Stimulated activated CD8-positive, alpha-beta memory T cell treated with anti-CD3 and anti-CD28 coated beads, Interleukin-2, amount 100 ng/mL, for 1 hour (primary cell): ENCODE measurements at places on chromosomes 5 and 9.

DNA sequence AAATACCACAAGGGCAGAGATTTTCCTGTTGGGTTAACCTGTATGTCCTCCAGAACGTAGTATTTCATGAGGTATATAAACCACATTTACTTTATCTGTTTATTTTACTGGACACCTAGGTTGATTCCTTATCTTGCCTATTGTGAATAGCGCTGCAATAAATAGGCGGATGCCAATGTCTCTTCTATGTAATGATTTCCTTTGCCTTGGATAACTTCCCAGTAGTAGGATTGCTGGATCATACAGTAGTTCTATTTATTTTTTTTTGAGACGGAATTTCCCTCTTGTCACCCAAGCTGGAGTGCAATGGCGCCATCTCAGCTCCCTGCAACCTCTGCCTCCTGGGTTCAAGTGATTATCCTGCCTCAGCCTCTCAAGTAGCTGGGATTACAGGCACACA, 15.6 kb upstream of the TUT7 start:
- DNase-seq = no peak

GRCh38 chr5:22900801-22901310, 47.7 kb upstream of the CDH12 start:
- DNase-seq = no peak

DNA sequence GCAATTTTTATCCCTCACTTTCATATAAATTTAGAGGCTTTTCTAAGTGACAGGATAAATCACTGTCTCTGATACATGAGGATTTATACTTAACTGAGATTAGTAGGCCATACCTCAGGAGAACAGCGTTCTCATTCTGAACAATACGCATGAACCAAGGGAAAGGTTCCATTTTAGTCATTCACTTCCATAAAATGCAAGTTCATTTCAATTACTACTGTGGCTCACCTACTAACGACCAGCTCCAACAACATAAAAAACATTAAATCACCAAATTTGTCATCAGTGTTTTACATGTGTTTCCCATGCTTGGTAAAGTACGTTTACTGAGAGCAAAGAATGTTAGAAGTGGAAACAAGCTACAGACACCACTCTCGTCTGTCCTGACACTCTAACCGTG, 67.4 kb downstream of the EFNA5 start:
- DNase-seq = no peak

DNA sequence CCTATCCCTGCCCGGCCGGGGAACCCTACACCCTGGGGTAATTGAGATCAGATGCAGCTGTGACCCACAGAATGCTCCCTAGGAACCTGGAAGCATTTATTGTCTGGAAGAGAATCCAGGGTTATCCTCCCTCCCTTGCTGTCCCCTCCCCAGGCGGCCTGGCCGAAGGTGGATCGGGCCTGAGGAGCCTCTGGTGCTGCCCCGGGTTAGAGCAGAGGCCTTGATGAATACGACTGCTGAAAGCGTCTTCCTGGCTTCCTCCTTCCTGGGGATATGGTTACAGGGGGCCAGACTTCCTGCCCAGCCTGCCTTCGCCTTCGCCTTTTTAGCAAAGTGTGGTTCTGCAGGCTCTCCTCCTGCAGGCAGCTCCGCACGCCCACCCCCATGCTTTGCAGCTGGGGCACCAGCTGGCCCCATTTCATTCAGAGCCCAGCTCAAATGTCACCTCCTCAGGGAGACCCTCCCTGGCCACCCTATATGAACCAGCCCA, 22.5 kb upstream of the PTGS1 start:
- DNase-seq = no peak

DNA sequence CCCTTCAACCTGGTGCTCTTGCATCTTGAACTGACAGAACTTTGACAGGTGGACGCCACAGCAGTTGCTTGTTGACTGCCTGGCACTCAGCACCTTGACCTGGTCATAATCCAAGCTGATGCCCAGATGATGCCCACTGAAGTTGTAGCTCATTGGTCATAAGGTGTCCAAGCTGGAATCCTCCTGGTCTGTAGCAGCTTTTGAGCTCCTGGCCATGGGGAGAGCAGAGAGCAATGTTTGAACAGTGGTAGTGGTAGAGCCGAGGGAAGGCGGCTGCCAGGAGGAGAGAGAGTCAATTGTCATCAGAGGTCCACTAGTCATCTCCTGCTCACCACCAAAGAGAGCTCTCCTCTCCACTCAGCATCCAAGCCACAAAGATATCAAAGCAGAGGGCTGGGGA, 23.3 kb downstream of the CSF2 start:
- no peak for DNase-seq

- DNase-seq = no peak
Measured at GRCh38 chr5:146682899-146683532, 167.0 kb upstream of the GPR151 start.

- DNase-seq = no peak
Measured at GRCh38 chr5:132215329-132215728, 12.3 kb downstream of the P4HA2 start.

DNA sequence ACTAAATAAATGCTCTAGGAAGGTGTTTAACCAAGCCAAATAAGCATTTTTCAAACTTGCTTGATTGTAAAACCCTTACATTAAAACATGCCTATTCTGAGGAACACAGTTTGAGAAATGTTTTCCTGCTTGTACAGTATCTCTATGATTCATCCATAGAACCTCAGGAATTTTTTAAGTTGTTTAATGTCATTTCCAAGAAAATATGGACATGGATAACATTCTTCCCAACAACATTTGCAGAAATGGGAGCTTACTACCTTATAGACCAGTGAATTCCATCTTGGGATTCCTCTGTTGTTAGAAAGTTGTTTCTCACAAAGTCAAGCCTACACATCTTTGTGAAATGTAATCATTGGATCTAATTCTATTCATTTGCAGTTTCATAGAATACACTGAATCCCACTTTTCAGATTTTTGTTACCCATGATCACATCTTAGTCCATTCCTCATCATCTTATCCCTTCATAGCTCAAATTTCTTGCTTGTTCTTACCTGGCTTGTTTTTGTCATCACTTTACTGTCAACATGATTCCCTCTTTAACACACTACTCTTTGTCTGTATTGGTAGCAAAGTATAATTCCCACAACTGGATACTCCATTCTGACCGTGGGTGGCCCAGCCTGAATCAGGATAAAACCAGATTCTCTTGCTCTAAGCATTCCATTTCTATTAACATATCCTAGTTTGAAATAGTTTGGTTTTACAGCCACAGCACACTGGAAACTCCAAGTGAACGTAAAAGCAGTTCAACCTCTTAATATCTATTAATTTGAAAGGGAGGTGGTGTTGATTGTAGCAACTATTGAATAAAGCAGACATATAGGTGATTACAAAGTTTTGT, 49.4 kb upstream of the PAPPA start:
- DNase-seq = no peak

- DNase-seq = no peak
Measured at GRCh38 chr9:134550584-134550983, 91.0 kb upstream of the COL5A1 start.

GRCh38 chr5:151051066-151051930, 29.5 kb downstream of the TNIP1 start:
- DNase-seq = peak; percentile 55

- no peak for DNase-seq
Measured at GRCh38 chr9:75591972-75592371, 298.5 kb upstream of the PCSK5 start.

DNA sequence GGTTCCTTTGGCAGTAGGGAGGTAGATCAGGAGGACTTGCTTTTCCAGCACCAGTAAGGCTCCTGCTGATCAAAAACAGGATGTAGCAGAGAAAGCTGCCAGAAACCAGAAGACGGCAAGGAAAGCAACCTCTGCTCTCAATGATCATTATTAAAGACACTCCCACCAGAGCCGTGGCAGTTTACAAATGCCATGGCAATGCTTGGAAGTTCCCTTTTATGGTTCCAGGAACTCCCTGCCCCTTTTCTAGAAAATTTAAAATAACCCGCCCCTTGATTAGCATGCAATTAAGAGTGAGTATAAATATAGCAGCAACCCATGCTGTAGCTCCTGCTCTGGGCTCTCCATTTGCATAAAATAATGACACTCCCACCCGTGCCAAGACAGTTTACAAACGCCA, 16.1 kb downstream of the EQTN start:
- no peak for DNase-seq

- no peak for DNase-seq
Measured at GRCh38 chr9:28234133-28234893, 661.0 kb upstream of the C9orf72 start.

GRCh38 chr5:56918054-56918453, 8.7 kb downstream of the SETD9 start:
- no peak for DNase-seq

DNA sequence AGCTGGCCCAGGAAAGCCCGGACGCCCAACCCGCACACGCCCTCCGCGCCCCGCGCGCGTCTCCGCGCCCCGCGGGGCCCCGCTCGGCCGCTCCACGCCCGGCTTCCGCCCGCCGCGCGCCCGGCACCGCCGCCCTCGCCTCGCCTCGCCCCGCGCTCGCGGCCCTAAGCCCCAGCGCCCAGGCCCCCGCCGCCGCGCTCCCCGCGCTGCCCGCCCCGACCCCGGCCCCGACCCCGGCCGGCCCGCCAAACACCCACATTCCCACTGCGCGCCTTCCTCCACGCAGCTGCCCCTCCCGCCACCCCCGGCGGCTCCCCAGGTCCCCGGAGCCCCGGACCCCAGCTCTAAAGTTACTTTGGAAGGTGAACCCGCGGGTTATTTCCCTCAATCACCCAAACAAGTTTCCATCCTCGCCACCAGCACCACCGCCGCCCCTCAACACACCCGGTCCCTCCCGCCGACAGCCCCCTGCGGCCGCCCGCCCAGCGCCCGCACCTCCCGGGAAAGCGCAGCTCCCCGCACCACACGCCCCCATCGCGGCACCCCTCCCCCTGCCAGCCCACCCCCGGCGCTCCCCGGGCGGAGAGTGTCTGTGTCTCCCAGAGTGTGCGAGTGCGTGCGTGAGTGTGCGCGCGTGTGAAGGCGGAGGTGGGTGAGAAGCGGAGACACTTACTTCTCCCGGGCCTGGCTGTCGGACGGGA, 439 bp downstream of the SSBP2 start:
- DNase-seq = no peak

DNA sequence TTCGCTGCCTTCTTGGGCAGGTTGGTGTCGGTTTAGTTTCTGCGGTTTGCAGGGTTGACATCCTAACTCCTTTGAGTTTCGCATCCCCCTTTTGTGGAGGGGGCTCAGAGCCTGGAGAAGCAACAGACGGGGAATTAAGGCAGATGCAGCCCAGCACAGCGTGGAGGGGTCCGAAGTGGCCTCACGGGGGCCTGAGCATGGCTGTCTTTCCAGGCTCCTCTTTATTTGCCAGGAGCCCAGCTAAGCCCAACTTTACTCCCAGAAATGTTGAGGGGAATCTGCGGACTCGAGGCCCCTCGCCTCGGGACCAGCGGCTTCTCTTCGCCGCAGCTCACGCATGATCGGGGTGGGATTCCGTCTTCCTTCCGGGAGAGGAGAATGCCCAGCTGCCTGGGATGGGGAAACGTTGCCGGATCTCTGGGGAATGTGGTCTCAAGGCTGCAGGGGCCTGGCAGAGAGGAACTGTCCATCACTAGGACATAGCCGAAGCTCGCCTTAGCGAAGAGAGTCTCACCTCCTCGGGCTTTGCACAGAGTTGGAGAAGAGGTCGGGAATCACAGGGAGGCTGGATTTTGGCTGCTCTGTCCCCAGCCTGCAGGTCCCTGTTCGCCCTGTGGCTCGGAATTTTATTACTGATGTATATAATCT, 1.3 kb downstream of the RAI14 start:
- DNase-seq = no peak

GRCh38 chr9:22228542-22228941, 218.1 kb upstream of the DMRTA1 start:
- no peak for DNase-seq

GRCh38 chr9:123812984-123813383, 116.9 kb downstream of the DENND1A start:
- DNase-seq = no peak

DNA sequence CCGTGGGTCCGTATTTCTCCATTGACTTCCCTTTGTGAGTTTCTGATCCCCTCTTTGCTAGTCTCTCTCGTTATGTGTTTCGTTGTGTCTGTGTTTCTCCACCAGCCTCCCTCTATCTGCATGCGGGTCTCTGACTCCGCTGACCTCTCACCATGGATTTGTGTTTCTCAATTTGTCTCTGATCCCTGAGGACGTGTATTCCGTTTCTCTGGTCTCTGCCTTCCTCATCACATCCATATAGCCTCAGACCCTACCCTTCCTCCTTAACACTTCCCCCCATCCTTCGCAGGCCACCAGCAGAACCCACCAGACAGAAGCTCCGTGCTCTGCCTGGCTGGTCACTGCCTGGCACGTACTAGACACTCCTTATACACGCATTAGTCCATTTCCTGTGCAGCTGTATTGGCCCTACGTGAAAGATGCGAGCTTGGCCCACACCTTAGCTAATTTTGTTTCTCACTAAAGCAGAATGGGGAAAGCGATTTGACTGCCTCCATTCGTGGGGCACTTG, 631 bp downstream of the B4GALT7 start:
- DNase-seq = no peak

- no peak for DNase-seq
Measured at GRCh38 chr5:52784737-52785136, 3.0 kb upstream of the ITGA1 start.

GRCh38 chr9:127524373-127524772, 73.1 kb downstream of the LRSAM1 start:
- no peak for DNase-seq

GRCh38 chr9:132443951-132444607, 34.1 kb downstream of the CFAP77 start:
- no peak for DNase-seq

- no peak for DNase-seq
Measured at GRCh38 chr5:61334868-61335615, 3.0 kb downstream of the ZSWIM6 start.

- no peak for DNase-seq
Measured at GRCh38 chr9:136204838-136205706, at the start of gene LHX3. Gene LHX3 (minus strand): TSS chr9:136205128. CDS start chr9:136205012, 116 bp downstream.

- no peak for DNase-seq
Measured at GRCh38 chr5:77641397-77641943, 3.0 kb upstream of the OTP start.

GRCh38 chr9:12766357-12766756, 8.5 kb upstream of the LURAP1L start:
- no peak for DNase-seq

DNA sequence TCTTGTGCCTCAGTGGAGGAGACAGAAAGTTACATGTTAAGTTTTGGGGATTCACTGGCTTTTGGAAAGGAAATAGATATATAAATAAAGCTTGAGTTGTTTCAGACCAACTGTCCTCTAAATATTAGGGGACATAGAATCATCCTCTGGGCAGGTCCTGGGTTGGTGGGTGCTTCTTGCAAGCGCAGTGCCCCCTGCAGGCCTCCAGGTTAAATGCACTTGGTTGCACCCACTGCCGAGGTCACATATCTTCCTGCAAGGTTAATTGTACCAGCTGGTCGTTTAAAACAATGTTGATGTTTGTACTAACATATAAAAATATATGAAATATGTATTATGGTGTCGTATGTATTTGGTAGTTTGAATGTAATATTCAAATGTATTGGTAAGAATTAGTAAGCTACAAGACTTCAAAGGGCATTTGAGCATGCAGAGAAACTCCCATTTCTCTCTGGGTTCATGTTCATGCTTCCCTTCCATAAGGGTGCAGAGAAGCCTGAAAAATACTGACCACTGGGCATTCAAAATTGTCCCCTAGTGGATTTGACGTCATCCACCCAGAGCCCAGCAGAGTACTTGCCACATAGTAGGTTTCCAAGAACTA, 87.0 kb downstream of the ZNF618 start:
- DNase-seq = peak; percentile 9
